NCI-H1436 (cell line): ENCODE measurements at places on chromosomes 2 and 18.

GRCh38 chr18:59024829-59025228, 114.9 kb upstream of the SEC11C start:
- no peak for DNase-seq

DNA sequence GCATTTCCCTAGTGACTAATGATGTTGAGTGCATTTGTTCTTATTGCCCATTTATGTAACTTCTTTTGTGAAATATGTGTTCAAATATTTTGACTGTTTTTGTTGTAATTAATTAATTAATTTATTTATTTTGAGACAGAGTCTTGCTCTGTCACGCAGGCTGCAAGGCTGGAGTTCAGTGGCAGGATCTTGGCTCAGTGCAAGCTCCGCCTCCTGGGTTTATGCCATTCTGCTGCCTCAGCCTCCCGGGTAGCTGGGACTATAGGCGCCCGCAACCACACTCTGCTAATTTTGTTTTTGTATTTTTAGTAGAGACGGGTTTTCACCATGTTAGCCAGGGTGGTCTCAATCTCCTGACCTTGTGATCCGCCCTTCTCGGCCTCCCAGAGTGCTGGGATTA, 71.9 kb downstream of the TAF4B start:
- DNase-seq: no peak

DNA sequence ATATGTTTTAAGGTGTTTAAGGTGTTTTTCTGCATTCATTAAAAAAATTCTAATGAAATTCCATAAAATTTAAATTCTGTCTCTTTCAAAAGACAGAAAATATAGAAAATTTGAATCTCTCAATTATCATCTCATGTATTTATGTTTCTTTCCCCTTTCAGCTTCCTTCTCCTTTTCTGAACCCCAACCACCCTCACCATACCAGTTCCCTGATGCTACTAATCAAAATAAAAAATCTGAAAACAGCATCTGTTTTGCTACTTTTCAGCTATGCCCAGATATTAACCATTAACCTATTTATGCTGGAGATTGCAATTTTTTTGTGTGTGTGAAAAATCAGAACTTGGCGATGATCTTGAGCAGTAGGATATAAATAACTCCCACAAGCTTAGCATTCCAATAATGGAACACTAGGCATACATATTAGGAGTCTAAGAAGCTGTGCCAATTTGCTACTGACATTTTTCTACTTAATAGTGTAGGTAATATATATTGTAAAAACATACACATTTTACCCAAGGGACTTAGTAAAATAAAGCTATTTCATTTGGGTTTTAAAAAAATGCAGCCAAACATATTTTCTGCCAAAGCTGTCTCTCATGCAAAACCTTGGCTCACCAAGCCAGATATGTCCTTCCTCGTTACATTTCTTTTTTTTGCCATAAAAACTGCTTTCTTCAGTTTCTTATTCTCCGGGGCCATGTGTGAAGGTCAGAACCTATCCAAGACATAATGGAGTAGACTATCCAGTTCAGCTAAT, 32.6 kb upstream of the AGPS start:
- DNase-seq: no peak

DNA sequence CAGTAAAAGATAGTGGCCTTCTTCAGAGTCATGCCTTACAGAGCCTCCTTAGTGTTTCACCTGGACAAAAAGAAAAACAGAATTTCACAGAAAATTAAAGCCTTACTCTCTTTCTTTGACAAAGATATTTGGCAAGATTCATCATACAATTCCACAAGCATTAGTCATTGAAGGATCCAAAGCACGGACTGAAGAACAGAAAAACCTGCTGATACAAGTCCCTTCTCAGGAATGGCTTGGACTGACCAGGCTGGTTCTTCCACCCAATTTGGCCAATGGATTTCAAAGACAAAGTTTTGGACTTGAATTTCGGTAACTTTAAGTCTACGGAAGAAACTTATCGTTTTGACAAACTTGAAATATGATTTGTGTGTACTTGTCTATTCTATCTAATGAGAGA, 39.1 kb upstream of the GALNT3 start:
- DNase-seq: no peak

DNA sequence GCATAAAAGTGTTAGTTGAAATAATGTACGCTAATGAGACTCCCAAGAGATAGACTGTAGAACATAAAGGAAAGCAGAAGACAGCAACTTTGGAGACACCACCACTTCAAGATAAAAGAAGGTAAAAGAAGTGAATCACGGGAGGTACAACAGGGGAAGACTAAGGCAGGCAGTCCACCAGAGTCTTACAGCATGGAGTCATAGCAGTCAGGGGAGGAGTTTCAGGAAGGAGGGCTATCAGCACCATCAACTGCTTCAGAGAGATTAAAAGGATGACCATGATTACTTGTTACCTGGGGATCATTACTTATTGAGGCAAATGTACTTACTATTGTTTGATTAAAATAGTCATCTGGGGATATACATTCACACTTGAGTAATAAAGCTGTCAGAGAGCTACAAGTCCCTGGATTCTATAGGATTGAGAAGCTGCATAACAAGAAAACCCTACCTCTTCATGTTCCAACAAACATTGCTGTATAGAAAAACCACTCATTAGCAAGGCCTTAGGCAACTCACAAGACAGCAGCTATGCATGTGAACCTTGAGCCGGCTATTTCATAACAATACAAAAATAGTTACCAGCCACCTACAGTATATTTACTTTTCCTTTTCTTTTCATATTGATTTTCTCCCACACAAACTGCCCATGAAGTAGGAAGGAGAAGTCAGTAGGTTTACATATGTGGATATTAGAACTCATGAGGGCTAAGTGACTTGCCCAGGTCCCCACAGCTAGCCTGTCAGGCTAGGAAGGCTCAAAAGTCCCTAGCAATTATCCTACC, 101.7 kb downstream of the PDE11A start:
- no peak for DNase-seq

DNA sequence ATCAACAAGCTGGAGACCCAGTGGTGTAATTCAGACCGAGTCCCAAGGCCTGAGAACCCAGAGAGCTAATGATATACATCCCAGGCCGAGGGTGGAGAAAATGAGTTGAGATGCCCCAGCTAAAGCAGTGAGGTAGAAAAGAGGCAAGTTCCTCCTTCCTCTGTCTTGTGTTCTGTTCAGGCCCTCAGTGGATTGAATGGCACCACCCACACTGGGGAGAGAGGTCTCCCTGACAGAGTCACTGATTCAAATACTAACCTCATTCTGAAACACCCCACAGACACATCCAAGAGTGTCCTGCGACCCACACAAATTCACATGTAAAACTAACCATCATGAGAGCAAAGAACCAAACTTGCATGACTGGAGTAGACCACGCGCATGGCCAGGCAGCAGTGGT, 215.3 kb downstream of the ANAPC1 start:
- DNase-seq: no peak

DNA sequence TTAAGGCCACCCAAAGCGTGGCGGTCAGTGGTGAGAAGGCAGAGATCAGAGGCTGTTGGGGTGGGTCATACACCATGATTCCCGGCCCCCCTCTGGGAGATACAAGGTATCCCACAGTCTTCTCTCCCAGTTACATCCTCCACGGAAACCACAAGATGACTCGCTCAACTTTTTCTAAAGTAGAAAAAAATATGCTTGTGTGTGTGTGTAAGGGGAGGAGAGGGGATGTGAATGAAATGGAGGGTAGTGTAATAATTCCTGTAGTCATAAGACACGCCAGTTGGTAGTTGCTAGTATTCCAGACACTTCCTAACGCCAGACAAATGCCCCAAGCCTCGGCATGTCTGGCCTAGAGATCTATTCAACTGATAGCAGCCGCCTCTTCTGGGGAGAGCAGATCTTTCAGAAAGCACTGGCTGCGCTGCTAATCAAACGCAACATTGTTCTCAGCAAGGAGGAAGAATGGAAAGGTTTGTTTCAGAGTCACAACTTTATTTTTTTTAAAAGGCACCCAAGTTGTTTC, 143.5 kb downstream of the TGIF1 start:
- no peak for DNase-seq

- DNase-seq: no peak
These were observed 301.7 kb downstream of the PAX3 start for GRCh38 chr2:221997100-221997499.

DNA sequence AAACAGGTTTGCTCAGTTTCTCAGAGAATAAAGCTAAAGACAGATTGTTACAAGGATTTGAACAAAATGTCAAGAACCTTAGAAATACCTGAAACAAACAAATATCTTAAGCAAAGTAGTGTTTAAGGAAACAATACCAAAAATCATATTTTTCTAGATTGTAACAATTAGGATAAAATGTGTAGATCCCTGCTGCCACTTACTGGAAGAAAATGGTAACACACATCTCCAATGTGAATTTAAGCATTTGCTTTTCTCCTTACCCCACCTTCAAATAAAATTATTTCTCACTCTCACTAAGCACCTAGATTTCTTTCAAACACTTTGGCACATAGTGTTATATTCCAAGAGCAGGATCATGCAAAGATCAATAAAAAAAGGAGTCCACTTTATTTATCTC, 34.9 kb downstream of the SUCLG1 start:
- no peak for DNase-seq

- no peak for DNase-seq
These were observed 264.6 kb upstream of the TRIB2 start for GRCh38 chr2:12452185-12452584.

DNA sequence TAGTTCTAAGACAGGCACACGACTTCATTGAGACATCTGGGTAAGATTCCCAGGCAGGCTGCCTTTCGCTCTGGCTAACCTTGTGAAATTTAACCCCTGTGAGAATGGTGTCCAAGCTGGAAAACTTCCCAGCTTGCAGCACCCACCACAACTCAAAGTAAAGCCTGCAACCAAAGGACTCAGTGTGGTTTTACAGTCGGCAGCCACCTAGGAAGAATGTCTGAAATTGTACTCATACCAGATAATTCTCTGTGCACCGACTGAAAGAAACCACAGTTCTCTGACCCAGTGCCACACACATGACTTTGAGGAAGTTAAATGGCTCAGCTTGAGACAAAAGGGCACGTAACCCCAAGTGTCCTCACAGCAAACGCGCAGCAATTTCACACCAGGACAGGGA, 125.7 kb downstream of the RBMS1 start:
- no peak for DNase-seq

DNA sequence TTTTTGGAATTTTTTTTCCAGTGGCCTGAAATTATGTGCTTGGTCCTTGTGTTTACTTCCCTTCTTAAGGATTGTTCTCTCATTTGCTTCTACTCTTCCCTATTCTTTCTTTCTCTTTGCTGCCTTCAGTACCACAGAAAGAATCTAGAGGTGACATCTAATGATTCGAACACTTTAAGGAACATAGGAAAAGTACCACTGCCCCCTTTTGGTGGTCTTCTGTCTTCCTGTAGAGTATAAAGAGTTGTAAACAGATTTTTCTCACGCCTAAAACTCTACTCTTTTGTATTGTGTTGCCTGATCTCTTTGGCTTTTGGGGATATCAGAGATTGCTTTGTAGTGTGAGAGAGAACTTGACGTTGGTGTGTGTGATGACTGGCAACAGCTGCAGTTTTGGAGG, 7.0 kb upstream of the SCTR start:
- no peak for DNase-seq

GRCh38 chr2:106124905-106125549, 69.1 kb downstream of the UXS1 start:
- no peak for DNase-seq

DNA sequence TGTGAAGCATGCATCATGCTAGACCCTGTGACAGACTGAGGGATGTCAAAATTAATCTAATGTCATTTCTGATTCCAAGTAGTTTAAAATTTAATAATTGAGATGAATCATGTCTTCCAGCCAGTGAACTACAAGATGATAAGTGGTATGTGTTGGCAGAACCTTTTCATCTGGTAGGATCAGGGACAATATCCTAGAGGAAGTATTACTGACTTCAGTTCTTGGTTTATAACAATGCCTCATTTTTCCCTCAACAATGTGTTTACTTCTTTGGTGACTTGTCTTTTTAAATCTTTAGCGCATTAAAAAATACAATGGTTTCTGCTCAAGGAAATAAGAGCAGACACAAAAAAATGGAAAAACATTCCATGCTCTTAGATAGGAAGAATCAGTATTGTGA, 69.4 kb downstream of the ARHGAP28 start:
- DNase-seq: no peak

- DNase-seq: no peak
These were observed 1082.9 kb upstream of the CDH2 start for GRCh38 chr18:29259838-29260237.

- no peak for DNase-seq
These were observed 164.6 kb upstream of the TRIB2 start for GRCh38 chr2:12552092-12552491.

GRCh38 chr2:232322560-232323327, 55.8 kb upstream of the ALPP start:
- DNase-seq: no peak

DNA sequence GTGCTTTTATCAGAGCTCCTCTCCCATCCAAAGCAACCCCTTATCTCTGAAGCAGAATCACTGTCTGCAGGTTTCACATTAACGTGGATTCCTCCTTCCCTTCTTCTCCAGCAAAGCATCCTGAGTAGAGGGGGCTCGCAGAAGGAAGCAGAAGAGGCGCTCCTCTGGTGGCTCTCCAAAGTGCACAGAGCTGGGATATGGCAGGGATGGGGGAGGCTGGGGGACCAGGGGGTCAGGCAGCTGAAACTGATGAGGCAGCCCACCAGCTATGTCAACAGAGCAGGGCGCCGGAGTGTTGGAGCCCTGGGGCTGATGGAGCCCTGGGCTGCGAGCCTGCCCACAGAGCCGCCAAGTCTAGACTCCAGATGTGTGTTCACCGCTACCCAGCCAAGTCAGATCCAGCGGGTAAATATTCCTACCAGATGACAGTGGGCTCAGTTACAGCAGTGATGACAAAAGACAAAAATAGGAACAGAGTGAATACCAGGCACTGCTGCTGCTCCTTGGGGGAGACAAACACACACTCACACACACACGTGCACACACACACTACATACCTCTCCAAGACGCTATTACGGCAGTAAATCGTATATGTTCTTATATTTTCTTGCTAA, 678.3 kb upstream of the ID2 start:
- DNase-seq: no peak

GRCh38 chr2:16728351-16729136, 62.9 kb upstream of the CYRIA start:
- no peak for DNase-seq

DNA sequence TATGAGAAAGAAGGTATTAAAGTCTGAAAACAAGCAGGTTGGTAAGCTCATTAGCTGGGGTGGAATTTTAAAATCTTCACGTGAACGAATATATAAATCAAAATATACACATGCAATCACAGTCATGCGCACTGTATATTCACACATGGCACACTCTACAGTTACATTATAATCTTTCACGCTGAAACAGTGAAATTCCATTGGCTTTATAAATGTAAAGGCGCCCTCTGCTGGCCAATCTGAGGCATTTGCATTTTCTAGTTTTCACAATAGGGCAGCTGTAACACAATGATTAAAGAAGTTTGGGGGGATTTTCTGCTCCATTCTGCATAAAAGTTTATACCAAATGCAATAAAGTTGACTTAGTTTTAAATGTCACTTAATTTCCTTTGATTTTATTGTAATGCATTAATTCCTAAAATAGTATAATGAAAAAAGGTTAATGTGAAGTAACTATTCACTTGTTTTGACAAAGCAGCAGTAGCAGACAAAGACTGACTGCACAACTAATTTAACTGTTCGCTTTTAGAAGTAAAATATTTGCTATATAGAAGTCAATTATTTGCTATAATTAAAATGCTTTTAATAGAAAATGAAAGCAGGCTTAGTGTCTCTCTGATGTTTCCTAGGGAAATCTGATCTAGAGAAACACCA, 17.2 kb downstream of the IFIH1 start:
- peak; percentile 45 for DNase-seq

- no peak for DNase-seq
These were observed 361.2 kb downstream of the RND3 start for GRCh38 chr2:150126143-150126740.

- no peak for DNase-seq
These were observed 25.3 kb upstream of the SERTAD2 start for GRCh38 chr2:64678771-64679590.
